Substantia nigra (tissue), 51 donors: ENCODE measurements at places on chromosomes 13 and 19.
A peak's percentile ranks its signal among the peaks of the same experiment; 100 is the strongest.

DNA sequence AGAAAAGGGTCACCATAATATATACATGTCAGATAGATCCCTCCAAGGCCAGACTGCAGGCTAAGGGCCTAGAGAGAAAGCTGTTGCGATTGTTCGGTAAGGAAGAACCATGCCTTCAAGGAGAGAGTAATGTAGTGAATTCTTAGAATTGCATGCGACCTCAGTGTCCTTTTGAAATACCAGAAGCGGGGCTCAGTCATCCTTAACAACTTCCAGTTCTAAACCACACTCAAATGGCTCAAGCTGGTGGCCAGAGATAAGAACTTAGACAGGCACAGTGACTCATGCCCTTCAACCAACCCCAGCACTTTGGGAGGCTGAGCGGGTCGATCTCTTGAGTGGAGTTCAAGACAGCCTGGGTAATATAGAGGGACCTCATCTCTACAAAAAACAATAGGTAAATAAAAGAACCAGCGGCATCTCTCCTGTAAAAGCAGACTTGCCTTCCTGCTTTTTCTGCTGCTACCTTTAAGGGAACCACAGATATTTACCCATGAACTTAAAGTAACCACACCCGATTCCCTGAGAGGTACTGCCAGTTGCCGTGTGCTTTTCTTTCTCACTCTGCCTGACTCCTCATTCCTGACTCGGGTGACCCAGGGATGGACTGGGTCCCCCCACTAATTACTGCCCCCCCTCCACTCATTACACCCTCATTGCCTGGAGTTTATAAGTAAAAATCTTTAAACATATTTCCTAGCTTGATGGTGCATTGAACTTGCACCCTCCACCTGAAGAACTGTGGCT is 15.4 kb upstream of the SIGLEC6 start:
- DNase-seq: no peak

DNA sequence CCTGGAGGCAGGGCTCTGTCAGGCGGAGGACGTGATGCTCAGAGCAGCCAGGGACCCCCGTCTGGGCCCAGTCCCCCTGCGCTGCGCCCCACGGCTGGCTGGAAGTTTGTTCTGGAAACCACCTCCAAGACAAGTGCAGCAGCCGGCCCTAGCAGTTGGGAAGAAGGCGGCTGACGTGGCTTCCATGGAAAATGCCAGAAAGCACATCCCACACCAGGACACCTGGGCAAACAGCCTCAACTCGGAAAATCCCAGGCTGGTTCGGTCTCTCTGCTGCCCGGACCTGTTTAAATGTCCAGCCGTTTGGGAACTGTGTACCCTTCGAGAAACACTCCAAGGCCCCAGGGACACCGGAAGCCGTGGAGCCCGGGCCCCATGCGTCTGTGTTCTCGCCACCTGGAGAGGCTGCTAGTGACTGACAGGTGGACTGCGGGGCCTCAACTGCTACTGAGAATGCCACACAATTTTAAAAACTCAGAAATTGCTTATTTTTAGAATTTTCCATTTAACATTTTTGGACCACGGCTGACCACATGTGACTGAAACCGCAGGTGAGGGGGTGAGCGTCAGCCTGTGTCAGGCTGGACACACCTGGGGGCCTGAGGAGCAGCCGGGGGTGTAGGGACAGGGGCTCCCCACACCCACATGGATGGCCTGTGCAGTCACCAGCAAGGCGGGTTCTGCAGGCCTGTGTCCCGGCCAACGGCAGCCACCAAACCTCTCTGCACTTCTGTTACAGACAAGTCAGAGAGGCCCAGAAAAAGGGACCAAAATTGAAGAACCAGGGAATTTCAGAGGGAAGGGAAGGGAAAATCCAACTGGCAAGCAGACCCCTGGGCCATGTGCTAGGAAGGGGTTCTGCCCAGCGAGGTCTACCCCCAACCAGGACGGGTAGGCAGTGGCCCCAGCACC is 31.7 kb downstream of the RASA3 start:
- DNase-seq: no peak

DNA sequence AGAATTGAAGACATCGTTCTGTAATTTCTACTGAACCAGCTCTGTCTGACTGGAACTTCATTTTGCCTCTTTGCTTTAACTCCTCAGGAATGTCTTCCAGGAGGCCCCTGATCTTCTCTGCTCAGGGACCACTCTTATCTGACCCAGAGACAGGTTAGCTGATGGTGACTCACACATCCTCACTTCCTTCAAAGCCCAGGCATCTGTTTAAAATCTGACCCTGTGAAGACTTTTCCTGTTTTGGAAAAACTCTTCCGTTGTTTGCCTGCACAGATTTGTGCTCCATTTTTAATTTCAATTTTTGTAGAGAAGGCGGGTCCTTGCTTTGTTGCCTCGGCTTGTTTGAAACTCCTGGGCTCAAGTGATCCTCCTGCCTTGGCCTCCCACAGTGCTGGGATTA is 1.6 kb downstream of the ARL11 start:
- no peak for DNase-seq

- no peak for DNase-seq
These were observed 80.2 kb upstream of the SERP2 start for GRCh38 chr13:44293374-44293773.

DNA sequence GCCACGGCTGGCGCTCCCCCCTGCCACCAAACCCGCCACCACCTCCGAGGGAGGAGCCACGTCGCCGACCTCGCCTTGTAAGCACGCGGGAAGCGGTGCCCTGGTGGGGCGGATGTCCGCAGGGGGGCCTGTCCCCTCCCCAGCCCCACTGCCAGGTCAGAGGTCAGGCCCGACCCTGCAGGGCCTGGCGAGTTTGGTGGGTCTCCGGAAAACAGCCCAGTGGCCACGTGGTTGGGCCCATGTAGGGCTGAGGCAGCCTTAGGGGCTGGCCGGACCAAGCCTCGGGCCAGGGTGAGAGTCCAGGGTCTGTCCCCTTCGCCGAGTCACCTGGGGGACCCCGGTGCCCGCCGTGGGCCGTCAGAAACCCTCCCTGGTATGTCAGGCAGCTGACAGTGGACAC is 26.5 kb downstream of the SMIM24 start:
- DNase-seq: no peak

GRCh38 chr19:13849991-13850909 is 26.7 kb upstream of the NANOS3 start:
- peak; percentile 77 for DNase-seq
